ENCODE measurements at places on chromosomes 1 and 21.

DNA sequence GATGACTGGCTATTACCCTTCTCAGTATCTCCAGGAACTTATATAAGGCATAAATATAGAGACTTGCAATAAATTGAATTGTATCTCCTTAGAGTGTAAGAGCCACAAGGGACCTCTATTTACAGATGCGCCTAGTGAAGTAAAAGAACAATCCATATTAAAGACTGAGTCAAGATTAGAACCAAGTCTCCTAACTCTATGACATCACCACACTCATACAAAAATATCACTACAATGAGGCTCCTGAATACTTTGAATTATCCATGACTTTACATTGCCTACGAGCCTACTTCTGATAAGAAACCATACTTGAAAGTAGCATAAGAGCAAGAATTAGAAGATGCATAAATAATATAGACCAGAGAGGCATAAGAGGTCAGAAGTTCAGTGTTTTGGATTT is 18.8 kb downstream of the DPYD start:
- no peak for DNase-seq

- DNase-seq, result no peak
Measured at GRCh38 chr1:178127482-178128191, 33.7 kb downstream of the RASAL2 start.

GRCh38 chr1:30412241-30413110 is 310.9 kb downstream of the MATN1 start:
- DNase-seq, result no peak

- DNase-seq, result peak; percentile 64
Measured at GRCh38 chr1:228471762-228472398, 15.3 kb upstream of the RNF187 start.

DNA sequence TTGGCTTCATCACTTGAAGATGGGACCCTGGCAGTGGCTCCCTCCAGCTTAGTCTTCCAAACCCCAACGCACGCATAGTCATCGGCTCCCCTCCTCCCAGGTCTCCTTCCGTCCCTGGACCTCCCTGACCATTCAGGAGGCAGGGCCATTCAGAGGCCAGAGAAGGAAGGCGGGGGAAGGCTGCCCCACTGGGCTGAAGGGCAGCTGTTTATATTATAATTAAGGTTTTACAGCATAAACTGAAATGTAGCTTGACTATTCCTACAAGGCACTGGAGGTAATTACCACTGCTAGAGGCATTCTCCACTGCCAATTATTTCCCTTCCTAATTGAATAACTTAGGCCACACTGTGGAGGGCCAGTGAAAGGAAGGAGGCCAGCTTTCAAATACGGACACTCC is 170.6 kb upstream of the PROX1 start:
- no peak for DNase-seq

DNA sequence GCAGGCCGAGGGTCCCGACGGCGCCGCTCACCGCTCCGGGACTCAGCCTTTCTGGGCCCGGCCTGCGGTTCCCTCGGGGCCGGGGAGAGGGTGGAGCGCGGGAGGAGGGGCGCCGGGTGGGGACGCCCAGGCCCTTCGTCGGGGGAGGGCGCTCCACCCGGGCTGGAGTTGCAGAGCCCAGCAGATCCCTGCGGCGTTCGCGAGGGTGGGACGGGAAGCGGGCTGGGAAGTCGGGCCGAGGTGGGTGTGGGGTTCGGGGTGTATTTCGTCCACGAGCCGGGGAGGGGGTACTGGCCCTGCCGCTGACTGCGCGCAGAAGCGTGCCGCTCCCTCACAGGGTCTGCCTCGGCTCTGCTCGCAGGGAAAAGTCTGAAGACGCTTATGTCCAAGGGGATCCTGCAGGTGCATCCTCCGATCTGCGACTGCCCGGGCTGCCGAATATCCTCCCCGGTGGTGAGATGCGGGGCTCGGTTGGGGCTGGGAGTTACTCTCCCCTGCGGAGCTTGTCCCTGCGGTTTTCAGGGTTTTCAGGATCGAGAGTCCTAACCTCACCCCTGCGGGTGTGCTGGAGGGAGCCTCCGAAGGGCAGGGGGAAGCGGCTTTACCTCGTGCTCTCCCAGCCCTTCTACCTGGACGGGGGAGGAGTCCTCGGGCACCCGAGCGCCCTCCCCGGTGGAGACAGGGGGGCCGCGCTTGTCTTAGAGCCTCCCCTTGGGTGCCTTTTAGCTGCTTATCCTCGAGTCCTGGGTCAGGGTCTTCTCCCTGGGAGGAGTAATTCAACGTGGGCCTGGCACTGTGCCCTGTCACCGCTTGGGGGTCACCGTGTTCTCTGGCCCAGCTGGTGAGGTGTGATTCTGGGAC is 2.1 kb downstream of the SAMD11 start:
- DNase-seq, result no peak

DNA sequence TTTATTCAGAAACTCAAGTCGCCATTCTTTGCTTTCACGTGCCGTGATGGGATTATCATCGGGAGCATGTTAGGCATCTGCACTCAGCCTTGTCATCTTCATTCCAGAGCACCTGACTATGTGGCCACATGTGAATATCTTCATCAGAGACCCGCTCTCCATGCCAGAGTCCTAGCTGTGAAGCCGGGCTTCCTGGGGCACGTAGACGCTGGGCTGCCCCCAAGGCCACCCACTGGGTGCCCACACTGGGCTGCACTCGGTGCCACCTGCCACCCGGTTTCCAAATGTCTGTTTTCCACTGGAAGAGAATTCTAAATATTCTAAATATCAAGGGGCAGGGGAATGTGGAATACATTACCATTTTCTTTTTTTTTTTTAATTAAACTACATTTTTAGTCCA is 43.8 kb downstream of the SLC37A1 start:
- DNase-seq, result no peak

- DNase-seq, result no peak
Measured at GRCh38 chr1:231493421-231494185, 34.9 kb upstream of the TSNAX start.

GRCh38 chr1:172948457-172948856 is 102.3 kb downstream of the TNFSF18 start:
- no peak for DNase-seq

DNA sequence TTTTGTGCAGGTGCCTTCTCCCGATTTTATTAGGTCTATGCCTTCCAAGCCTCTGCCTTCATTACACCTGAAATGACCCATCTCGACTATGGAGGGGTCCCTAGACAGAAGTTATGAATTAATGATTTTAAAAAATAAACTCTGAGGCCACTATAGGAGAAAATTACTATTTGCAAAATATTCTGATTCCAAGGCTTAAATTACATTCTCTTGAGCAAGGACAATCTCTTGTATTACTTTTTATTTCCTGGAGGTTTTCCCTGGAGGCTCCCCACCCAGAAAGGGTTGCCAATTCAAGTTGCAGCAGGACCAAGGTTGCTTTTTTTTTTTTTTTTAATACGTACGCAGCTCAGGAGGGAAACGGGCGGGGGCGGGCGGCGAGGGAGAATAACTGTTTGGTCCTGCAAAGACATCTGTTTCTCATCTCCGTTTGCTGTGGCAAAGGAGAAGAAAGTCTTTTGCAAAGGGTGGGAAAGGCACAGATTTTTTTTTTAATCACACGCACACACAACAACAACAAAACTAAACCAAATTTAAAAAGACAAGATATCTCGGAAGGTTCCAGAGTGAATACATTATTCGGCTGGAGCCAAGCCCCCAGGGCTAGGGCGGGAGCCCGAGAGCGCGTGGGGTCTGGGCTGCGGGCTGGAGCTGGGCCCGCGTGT is 618 bp upstream of the SERTAD4 start:
- no peak for DNase-seq

DNA sequence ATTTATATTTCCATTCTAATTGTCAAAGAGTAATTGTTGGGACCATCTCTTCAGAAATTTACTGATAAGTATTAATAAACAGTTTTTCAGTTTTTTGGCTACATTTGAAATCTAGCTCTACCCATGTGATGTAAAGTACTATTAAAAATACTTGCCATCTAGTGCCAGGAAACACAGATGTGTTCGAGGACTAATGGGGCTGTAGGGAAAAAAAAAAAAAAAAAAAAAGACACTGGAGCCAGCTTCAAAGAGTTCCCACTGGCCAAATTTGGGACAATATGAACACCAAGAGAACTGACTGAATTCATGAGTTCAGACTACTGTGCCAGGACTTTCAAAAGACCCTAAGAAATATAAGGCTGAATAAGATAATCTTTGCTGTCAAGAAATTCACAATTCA is 65.2 kb upstream of the GFI1 start:
- no peak for DNase-seq

DNA sequence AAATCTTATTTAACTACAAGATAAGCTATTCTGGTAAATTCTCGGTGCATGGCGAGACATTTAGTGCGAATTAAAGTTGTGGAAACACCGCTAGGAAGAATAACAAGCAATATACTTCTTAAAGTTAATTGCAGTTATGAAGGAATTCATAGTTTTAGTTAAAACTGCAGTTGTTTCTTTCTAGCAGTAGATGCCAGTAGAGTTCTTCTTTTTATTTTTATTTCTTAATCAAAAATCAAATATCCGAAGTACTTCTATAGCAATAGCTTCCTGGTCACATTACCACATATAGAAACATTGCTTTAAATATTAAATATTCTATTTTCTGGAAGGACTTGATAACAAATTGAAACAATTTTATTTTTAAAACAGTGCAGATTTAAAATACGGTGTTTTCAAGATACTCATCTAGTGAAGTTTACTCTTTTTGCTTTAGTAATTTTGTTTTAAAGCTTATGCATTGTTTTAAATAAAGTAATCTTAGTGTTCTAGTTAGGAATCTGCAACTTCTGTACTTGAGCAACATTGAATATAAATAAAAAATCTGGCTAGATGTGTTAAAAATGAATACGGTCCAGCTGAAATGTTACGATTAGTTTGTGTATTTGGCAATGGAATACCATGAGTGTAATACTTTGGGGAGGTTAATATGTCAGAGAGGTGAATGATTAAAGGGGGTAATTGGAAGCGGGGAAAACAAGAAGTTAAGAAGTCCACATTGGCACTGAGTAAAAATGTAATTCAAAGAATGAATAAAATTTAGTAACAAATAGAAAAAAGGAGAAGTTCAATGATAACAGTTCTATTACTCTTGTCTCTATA is 2.7 kb upstream of the PRKACB start:
- DNase-seq, result peak; percentile 49

DNA sequence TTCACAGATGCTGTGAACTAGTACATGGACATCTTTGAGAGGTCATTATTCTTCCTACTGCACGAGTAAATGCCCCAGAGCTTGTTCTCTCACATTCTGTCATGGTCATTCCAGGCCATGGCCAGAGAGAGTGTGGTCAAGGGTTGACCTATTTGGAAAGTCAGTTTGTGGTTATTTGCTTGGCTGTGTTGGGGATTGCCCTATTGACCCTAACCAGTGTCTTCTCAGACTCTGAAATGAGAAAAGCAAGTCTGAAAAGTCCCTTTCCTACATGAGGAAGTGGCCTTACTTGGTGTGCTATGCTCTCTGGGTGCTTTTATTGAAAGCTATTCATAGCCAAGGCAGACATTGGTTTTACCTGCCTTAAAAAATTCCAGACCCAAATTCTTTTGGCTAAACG is 26.6 kb downstream of the CLIC6 start:
- no peak for DNase-seq

DNA sequence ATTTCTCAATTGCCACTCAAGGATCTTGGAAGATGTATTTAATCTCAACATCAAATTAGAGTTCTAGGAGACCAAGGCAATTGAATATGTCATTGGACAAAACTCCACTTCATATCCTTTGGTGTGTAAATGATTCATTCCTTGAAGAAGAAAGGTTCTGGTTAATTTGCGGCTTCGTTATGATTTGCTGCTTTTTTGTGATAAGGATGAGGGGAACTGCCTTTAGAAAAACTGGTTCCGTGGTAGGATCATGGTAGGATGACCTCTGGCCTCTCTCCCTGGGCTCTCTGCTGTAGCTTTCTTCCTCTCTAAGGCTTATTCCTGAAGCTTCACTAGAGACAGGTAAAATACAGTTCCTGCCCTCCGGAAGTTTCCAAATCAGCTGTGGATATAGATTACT is 51.5 kb upstream of the ERRFI1 start:
- DNase-seq, result no peak

DNA sequence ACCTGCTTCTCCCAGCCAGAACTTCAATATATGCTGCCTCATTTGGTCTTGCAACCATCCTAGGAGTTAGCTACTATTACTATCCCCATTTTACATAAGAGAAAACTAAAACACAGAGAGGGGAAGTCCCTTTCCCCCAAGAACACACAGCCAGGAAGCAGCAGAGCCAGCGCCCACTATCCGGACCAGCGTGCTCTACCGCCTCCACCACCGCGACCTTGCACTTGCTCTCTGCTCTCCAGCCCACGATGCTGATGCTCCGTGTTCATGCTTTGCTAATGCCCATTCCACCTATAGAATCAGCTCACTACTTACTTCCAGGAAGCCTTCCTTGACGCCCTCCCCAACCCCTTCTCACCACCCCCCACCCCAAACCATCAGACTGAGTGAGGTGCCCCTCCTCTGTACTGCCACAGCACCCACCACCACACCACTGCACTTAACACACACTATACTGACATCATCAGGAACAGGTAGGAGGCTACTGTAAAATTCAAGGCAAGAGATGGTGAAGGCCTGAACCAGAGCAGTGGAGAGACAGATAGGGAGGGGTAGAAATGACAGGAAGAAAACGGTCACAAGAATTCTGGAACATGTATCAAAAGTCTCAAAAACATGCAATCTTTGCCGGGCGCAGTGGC is 9.4 kb downstream of the TMEM53 start:
- DNase-seq, result peak; percentile 10

GRCh38 chr1:31657972-31658510 is 13.4 kb upstream of the PEF1 start:
- no peak for DNase-seq

DNA sequence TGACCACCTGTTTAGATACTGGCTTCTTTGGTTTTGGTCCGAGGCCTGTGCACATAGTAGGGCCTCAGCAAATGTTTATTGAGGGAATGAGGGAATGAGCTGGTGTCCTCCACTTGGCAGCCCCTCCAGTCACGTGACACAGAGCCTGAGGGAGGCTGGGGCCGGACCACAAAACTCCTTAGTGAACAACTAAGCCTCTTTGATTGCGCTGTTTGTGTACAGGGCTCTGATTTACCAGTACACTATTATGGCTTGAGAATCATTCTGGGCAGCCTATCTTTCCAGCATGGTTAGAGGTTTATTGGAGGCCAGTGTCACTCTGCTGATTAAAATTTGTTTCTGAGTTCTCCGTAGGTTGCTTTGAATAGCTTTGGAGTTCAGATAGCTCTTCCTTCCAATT is 10.2 kb upstream of the LRRN2 start:
- DNase-seq, result no peak

GRCh38 chr1:182520736-182521135 is 68.3 kb downstream of the RNASEL start:
- DNase-seq, result no peak

GRCh38 chr1:23237508-23237907 is 20.2 kb upstream of the HTR1D start:
- DNase-seq, result no peak

Measured in CD4-positive, alpha-beta T cell treated with Interleukin-17A for 1 hour (primary cell).